ENCODE measurements at places on chromosomes 5 and 9.

DNA sequence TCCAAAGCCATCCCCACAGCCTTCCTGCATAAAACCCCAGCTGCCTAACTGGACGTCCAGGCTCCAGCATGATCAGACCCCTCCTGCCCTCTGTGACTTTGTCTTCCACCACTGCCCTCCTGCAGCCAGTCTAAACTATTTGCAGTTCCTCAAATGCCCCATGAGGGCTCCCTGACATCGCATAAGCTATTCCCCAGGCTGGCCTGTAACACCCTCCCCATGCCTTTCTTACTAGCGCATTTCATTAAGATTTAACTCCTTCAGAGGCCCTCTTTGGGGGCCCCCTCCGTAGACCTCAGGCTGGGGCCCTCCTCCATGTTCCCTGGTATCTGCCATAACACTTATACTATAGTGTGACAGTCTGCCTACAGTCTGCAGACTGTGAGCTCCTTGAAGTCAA is 15.5 kb upstream of the SMIM23 start:
- no peak for DNase-seq

DNA sequence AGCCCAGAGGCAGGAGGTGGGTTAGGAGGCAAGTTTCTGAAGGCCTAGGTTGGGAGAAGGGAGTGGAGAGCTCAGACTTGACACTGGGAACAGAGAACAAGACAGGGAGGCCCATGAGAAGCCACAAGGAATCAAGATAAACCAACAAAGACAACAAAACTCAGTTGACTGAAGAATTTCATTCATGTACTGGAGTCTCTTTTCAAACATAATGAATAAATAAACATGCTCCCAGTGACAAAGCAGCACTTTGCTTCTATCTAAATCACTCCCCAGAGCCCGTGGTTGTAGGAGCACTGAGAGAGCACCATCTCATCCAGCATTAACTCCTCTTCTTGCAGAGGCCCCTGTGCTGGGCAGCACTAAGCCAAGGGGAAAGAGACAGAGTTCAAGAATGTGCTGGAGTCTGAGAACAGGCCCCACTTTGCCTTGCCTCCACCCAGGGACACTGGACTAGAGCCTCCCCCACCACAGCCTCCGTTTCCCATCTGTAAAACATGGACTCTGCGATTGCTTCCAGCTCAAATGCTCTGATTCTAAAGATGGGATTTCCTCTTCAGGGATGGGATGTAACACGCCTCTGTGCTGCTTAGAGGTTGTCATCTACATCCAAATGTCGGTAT is 282.0 kb downstream of the SPOCK1 start:
- no peak for DNase-seq

DNA sequence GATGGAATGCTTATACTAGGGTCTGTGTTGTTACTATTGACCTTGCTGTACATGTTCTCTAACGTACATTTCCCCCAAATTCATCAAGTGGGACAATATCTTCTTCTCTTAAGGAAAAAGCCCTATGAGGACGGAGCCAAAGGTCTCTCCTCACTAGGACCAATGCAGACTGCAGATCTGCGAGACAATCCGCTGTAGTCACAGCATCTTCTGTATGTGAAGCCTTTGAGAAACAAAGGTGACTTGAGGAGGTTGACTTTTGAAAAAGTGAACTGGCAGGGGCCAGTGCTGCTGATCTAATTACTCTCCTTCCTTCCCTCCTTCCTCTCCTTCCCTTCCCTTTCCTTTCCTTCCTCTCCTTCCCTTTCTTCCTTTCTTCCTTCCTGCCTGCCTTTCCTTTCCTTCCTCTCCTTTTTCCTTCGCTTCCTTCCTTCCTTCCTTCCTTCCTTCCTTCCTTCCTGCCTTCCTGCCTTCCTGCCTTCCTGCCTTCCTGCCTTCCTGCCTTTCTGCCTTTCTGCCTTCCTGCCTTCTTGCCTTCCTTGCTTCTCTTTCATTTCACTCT is 71.1 kb upstream of the BASP1 start:
- DNase-seq = no peak

DNA sequence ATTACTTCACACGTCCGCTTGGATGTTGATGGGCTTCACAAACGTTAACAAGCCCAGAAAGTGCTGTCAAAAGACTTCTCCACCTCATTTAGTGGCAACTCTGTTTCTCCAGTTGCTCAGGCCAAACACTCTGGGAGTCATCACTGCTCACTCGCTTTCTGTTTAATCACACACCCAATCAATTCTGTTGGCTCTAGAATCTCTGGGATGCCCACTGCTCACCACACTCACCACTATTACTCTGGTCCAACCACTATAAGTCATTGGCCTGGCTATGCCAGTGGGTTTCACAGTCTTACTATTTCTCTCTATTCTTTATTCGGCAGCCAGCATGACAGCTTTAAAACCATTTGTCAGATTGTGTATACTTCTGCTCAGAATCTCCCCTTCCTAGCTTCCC is 163.5 kb downstream of the KDM4C start:
- DNase-seq = no peak

DNA sequence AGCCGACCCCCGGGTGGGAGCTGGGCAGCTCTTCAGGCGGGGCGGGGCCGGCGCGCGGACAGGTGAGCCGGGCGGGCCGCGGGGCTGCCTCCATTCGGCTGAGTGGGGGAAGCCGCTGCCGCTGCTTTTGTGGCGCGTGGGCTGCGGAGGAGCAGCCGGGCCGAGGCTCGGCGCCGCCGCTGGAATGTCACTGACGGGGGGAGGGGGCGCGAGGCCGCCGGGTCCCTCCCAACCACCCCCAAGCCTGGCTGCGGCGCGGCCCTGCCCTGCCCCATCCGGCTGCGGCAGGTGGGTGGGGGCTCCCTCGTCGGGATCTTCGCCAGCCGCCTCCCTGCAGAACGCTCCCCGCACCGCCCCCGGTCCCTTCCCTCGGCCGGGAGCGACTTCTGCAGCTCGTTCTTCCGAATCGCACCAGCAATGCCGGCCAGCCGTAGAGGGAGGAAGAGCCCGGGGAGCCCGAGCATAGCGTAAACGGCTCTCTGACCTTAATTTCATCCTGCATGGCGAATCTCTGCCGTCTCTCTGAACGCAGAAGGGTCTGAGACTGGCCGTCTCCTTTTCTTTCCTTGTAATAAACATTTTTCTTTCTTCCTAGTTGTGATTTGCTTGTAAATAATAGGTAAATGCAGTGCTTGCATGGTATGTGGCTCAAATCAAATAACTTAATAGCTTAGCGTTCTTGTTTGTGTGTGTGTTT is 505 bp downstream of the SPTAN1 start:
- peak; percentile 34 for DNase-seq

DNA sequence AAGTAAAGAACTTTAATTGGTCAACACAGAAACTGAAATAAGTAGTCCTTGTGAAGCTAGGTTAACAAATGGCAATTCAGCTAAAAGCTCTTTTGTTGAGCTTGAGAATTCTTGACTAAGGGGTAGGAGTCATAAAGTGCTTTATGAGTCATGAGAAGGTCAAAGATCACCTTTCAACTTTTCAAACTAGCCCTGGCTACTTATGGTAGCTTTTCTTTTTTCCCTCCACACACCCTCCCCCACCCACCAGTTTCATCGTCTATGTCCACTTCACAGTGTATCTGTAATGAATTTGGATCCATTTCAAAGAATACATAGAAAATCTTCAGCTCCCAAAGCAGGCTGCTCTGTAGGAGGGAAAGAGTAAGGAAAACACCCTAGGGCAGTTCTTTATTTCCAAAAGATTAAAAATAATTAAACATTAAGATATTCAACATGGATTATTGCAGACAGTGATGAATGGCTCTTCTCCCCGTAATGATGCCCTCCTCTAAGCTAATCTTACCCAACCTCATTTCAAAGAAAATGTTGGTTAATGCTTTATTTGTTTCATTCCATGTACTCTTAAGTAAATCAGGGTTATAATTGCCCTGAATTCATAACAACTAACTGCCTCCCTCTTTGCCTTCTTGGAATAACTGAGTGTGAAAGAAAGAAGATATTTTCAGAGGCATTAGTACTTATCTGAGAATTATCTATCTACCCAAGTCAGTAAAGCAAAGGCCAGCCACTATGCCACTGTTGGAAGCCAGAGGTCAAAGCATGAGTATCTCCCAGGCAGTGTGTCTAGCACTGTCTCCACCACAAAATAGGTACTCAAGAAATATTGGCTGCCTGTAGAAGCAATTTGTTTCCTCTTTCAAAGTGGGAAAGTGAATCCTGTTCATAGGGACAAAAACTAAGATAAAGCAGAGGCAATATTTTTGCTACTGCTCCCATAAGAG is 290.6 kb downstream of the PIK3R1 start:
- DNase-seq = no peak

DNA sequence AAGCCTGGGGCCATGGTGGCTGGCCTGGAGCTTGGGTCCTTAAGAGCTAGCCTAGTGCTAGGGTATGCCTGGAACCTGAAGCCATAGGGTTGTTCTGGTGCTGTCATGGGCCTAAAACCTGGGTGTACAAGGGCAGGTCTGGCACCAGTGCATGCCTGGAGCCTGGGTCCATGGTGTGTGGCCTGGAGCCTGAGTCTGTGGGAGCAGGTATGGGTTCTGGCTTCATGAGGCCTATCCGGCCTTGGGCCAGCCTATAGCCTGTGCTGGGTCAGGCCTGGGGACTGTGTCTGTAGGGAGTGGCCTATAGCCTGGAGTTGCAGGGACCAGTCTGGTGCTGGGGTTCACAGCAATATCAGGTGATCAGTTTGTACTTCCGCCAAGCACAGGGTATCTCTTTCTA is 347.2 kb upstream of the MEF2C start:
- DNase-seq = no peak

- no peak for DNase-seq
Measured at GRCh38 chr5:131525805-131526204, 109.2 kb downstream of the RAPGEF6 start.

- DNase-seq = no peak
Measured at GRCh38 chr9:15295761-15296405, 11.1 kb downstream of the TTC39B start.

DNA sequence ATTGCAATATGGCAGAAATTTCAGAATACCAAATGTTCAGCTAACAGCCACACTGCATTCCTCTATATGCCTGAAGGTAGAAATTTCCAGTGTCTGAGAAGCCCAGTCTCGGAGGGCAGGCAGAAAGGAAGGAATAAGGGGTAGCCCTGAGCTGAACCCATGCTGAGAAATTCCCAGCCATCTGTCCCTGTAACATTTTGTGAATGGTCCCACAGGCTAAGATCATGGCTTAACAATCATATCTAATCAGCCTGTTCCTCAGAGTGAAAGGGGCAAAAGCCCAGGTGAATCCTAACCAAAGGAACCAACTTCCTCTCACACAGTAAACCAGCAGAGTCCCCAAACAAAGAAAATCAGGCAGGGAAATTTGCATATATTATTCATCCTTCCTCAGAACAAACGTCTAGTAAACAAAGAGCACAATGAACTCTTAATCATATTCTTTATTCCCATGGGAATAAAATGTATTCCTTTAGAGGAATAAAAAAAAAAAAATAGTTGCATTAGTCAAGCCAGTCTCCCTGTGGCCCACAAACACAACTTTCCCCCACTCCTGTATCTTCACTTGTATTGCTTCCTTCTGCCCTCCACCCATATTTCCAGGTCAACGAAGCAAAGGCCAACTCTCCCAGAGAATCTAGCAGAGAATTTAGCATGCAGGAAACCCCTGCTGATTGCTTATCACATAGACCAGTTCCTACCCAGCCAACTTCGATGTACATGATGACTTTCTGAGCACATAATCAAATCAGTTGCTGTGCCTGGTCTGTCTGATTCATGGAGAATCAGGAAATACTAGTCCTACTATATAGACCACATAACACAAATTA is 257.6 kb downstream of the FAM114A2 start:
- no peak for DNase-seq

DNA sequence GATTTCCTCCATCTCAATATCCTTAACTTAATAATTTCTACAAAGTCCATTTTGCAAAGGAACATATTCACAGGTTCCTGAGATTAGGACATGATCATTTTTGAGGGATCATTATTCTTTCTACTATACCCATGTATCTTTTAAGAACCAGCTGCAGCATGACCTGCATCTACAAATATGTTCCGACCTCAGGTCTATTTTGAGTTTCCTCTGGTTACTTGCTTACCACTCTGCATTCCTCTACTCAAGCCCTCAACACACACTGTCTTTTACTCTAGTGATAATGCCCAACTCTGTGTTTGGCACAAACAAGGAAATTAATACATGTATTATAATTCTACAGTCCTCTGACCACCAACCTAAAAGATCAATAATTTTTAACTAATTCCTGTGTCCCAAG is 386.1 kb downstream of the DNAH5 start:
- DNase-seq = no peak

DNA sequence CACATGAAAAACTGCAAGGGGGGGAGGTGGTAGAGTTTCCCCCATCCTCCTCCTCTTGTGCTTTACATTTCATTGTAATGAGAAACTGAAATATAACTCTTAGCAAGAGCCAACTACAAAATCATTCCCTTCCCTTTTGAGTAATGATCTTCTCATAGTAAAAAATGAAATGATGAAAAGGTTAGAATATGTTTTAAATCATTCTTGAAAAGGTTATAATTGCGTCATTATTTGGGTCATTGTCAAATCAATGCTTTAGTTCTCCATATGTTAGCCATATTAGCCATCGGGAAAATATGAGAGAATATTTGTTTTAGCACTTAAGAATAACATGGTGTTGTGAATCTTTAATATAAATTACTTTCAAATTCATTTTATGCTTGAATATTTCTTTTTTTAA is 1185.0 kb upstream of the CDH18 start:
- DNase-seq = no peak

DNA sequence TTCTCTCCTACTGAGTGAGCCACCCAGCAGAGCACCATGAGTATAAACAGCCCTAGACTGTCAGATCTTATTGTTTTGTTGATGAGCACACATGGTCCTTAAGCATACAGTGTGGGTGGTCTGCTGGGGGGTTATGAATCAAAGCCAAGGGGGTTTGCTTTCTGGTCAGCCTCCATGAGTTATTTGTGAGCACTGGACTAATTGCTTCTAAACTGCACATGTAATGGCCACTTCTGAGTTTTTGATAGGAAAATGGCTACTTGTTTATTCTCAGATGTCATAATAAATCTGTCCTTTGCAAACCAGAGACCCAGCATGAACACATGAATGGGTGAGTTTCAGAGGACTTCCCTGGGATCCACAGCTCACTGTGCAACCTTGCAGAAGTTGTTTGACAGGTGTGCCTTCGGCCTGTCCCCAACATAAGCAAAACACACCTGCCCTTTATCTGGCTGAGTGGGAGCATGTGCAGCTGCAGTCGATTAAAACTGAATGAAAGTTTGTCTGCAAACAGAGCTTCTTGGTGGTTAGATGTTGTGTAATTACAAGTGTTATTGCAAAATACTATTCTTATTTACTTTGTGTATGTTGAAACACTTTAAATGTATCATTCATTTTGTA is 35.9 kb downstream of the MAMDC2 start:
- DNase-seq = no peak

- no peak for DNase-seq
Measured at GRCh38 chr5:176901260-176902101, 2.3 kb upstream of the HK3 start.

DNA sequence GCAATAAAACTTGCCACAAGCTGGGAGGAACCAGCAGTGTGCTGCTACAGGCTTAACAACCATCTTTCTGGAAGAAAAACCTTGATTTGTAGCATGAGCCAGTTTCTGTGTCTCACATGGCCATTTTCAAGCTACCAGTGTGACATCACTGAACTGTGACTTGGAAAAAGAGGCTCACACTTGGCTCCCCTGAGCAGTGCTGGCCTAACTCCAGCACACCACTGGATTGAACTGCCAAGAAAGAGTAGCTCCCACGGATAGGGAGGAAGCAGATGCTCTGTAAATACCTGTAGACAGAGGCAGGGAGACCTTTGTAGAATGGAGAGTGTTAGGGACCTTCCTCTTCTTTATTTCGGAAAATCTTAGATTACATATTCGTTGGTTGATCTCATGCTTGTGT is 197.9 kb downstream of the SH3GL2 start:
- DNase-seq = no peak
